ENCODE measurements at places on chromosomes 3 and 15. TPM values are rescaled to one million over a fixed set of nuclear protein-coding genes. Genes with fewer than 3 reads are reported as not detected.

DNA sequence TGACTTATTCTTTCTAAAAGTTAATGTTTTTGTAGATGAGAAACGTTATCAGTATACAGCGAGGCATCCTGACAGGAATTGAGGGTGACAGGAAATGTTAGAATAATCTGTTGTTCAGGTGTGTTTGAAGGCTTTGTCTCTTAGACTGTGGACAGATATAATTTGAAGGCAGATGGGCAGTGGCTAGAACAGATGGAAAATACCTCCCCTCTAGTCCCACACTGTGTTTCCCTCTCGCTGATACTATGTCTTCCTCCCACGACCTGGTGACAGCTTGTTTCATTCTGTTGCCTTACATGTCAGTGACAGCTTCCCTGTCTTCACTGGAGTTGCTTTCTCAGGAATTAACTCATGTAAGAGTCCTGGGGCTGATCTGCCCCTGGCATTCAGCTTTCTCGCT lies 125.3 kb downstream of the MYRIP start:
- DNase-seq = no peak

DNA sequence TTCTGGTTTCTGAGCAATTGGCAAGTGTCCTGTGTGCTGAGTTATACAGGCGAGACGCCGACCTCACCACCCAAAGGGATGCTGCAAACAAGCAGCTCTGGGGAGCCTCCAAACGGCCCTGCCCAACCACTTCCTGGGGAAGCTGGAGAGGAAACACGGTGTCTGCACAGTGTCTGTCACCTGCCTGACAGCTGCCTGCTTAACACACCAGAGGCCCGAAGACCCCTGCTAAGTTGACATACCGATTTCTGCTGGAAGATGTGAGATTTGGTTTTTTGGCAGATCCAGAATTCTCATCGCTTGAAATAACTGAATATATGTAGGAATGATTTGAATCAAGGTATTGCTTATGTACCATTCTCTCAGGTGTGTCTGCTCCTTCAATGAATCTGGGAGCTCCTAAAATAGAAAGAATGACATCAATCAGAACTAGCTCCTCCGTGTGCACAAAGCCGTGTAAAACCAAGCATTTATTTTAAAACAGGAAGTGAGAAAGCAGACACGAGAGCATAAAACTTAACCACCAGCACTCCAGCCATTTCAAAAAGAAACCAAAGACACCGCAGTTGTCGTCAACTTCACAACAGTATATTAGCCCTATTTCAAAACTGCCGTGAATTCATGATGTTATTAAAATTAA lies 27.2 kb downstream of the LRRC2 start:
- DNase-seq = peak; percentile 74

DNA sequence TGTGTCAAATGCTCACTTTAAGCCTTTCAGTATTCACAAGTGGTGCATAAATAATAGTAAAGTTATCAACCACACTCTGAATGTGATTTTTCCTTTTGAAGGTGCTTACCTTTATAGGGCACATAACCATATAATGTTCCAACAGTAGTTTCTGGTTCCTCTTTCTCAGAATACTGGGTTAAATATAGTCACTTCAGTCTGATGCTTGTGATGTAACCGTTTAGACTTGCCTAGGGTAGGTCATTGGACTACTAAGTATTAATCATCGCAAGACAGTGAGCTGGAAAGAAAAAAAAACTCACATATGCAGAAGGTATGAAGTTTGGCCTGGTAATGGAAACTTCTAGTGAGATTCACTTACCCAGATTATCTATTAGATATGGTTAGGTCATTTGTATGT lies 1.9 kb downstream of the KBTBD8 start:
- DNase-seq = peak; percentile 92

GRCh38 chr3:59013611-59014010 lies 36.2 kb downstream of the CFAP20DC start:
- DNase-seq = no peak

DNA sequence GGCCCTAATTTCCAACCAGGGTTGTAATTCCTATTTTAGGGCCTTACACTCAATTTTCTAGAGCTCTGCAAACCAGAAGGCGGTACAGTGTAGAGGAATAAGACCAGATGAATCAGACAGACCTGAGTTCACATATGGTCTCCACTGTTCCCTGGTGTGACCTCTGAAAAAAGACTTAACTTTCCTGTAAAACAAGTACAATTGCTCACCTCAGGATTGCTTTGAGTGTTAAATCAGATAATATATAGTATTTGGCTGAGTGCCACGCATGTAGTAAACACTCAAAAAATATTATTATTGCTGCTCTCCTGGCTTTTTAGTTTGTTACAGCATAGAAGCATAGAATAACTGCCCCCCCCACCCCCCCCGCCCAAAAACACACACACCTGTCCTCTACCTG lies 51.0 kb upstream of the STT3B start:
- DNase-seq = no peak

DNA sequence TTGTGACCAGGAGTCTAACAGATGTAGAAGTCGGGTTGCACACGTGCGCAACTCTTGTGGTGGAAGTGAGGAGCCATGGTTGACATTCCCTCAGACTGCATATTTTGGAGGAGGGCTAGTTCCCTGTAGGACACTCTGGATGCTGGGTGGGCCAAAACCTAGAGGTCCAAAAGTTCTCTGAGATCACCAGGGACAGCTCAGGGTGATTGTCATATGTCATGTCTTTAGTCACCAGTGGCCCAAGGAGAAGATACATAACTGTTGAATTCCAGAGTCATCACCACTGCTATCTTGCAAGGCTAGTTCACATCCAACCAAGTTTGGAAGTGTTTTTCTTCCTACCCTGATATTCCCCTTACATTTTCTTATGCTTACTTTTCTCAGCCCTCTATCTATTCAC lies 95.2 kb upstream of the C3orf80 start:
- DNase-seq = peak; percentile 63

- DNase-seq = no peak
Measured at GRCh38 chr3:177676947-177677587, 479.8 kb upstream of the TBL1XR1 start.

- DNase-seq = peak; percentile 58
Measured at GRCh38 chr3:120561251-120562045, 34.7 kb upstream of the NDUFB4 start.

DNA sequence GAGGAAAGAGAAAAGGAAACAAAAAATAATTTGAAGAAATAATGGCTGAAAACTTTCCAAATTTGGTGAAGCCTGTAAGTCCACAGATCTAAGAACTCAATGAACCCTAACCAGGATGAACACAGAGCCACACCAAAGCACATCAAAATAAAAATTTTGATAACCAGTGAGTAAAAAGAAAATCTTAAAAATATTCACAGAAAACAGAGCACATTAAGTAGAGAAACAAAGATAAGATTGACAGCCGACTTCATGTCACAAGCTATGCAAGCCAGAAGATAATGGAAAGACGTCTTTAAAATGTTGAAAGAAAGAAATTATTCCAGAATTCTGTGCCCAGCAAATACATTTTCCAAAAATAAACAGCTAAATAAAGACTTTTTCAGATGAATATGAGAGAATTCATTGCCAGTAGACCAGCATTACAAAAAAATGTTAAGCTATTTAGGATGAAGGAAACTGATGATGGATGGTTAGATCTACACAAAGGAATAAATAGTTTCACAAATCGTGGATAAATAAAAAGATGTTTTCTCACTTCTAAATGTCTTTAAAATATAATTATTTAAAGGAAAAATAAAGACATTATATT lies 140.2 kb upstream of the SKOR1 start:
- DNase-seq = no peak

GRCh38 chr3:120382941-120383447 lies 33.8 kb upstream of the LRRC58 start:
- DNase-seq = no peak

DNA sequence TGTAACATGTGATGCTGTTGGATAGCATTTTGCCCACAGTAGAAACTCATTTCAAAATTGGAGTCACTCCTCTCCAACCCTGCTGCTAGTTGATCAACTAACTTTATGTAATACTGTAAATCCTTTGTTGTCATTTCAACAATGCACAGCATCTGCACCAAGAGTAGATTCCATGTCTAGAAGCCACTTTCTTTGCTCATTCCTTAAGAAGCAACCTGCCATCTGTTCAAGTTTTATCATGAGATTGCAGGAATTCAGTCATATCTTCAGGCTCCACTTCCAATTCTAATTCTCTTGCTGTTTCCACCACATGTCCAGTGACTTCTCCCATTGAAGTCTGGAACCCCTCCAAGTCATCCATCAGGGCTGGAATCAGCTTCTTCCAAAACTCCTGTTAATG lies 42.9 kb downstream of the AKAP13 start:
- DNase-seq = no peak

GRCh38 chr15:87047203-87047965 lies 967.7 kb downstream of the AGBL1 start:
- no peak for DNase-seq

DNA sequence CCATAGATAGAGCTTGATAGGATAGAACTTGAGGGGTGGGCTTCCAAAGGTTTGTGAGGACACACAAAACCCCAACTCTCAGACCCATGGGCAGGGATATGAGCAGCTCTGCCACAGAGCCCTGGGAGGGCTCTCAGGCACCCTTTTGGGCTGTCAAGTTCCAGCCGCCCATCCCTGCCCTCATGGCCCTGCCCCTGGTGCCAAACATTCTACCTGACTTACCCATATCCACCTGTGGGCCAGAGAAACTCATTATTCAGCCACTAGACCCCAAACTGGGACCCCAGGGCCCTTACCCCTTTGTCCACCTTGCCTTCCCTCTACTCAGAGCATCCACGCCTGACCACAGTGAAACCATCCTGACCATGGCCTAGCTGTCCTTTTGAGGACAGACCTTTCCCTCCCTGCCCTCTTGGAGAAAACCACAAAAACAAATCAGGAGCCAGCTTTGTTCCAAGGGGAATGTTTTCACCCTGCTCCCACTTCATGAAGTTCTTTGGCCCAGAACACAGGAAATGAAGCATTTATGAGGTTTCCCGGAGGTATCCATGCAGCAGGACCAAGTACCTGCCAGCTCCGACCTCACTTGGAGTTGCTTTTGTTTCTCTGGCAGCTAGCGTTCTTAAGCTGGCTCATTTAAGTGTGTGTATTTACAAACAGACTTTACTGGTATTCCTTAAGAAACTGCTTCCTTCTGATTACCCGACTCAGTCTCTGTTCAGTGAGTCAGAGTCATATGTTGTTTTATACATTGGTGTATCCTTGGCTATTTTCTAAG lies 34.2 kb upstream of the GALNT15 start:
- no peak for DNase-seq

DNA sequence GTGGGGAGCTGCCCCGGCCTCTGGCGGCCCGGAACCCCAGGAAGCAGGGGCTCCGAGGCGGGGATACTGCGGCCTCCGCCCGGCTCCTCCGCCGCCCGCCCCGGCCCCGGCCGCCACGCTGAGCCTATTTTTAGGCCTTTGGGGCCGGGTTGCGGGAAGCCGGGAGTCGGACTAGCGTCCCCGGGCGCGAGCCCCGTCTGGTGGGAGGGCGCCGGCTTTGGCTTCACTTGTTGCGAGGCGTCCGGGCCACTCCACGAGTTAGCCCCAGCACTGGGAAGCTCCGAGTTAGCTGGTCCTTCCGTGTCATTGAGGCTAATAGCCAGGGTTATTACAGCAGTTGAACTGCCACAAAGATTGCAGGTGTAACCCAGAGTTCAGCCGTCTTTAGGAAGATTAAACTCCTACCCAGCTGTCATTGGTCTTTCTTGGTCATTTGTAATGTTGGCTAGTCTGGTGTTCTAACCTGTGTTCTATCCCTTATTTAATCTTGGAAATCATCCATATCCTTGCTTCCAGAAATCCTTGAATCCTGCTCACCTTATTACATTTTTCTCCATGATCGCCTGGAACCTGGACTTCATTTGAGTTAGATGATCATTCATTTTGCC lies 791 bp downstream of the GYG1 start:
- peak; percentile 32 for DNase-seq

- no peak for DNase-seq
Measured at GRCh38 chr15:82548700-82549099, 8.4 kb upstream of the RPS17 start.

GRCh38 chr15:42144841-42145375 lies 11.5 kb downstream of the PLA2G4F start:
- no peak for DNase-seq

ARID3B gene
- polyA plus RNA-seq = 2.3 TPM

RNF13 gene
- polyA plus RNA-seq = 462 TPM

HDC gene
- polyA plus RNA-seq = 0.11 TPM

C2CD4B gene
- polyA plus RNA-seq = not detected

MBD4 gene
- polyA plus RNA-seq = 30.1 TPM

Measured in CD14-positive monocyte (primary cell).